ENCODE measurements at places on chromosomes 13 and 19. TPM values are rescaled to one million over a fixed set of nuclear protein-coding genes. Genes with fewer than 3 reads are reported as not detected.

The ZFP30 gene
- 11.6 TPM for total RNA-seq

The TRPC4 gene
- total RNA-seq, result not detected

The TOMM40 gene
- 120 TPM for total RNA-seq

The KLK1 gene
- 5.0 TPM for total RNA-seq

The ZNF93 gene
- total RNA-seq, result 28.5 TPM

The CGB3 gene
- total RNA-seq, result not detected

The GPR4 gene
- total RNA-seq, result not detected

The MAP4K1 gene
- 225 TPM for total RNA-seq

The PSG1 gene
- 0.64 TPM for total RNA-seq

The PDX1 gene
- total RNA-seq, result not detected

The ZNF549 gene
- 3.9 TPM for total RNA-seq

The BST2 gene
- total RNA-seq, result 126 TPM

The MYH14 gene
- not detected for total RNA-seq

All from activated naive CD4-positive, alpha-beta T cell treated with anti-CD3 and anti-CD28 coated beads, Interleukin-2, amount 50 U/mL, for 72 hours (primary cell).